ENCODE measurements at places on chromosomes 3 and 15. TPM values are rescaled to one million over a fixed set of nuclear protein-coding genes. Genes with fewer than 3 reads are reported as not detected.

DNA sequence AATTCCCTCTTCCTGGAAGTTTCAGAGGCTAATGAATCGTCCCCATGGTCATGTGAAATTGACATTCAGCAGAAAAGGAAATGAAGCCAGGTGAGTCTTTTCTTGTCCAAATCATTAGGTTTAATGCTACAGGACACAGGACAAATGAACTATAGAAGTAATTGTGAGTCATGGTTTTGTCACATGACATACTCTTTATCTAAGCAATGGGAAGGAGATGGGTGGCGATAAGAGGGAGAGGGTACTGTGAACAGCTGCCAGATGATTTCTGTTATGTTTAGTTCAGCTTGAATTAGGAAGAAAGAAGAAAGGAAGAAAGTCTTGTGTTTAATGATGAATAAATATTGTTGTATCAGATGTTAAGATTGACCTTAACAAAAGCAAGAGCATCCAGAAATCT lies 515.4 kb upstream of the ZNF717 start:
- no peak for DNase-seq

DNA sequence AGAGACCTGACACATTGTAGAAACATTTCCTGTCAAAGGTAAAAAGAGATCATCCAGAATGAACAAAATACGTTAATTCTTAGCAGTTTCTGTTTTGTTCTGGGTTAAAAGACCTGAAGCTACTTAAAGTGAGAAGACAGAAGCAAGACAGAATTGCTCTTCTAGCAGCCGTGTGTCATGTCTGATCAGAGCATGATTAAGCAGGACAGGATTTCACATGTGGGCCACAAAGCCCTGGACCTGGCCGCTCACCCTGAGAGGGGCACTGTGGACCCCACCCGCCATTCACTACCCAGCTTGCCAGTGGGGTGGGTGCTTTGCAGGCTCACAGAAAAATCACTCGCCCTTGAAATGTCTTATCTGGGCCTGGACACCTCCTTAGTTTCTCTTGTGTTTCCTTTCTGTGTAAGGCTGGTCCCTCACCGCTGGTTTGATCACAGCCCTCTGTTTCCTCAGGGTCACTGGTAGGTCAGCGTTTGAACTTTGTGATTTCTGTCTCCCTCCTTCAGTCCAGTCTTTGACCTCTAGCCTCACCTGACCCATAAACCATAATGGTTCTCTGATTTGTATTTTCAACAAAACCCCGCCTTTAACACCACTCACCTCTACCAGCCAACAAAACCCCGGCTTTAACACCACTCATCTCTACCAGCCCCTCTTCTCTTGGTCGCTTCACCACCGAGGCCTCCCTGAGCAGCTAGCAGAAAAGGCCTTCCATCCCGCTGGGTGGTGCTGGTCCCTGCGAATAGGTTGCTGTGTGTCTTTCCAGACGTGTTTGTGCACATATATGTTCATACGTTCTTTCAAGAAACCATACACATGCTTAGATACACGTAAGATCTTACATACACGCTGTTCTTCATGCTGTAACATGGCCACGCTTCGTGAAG lies 185.0 kb downstream of the OR4M2 start:
- no peak for DNase-seq

DNA sequence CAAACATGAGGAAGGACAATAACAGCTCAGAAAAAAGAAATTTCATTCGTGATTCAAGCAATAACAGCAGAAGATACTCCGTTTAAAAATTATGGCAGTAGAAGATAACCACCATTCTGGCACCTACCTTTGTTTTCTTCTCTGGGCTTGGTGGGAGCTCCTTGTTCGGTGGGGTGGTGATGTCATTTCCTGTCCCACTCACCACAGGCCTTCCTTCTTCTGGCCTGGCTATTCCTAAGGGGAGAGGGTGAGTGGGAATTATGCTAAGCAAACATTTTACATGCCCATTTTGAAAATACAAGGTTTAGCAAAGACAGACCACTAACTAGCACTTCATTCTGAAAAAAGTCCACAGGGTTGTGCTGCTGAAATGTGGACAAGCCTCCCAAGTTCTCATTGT lies 74.4 kb downstream of the DHX30 start:
- no peak for DNase-seq

DNA sequence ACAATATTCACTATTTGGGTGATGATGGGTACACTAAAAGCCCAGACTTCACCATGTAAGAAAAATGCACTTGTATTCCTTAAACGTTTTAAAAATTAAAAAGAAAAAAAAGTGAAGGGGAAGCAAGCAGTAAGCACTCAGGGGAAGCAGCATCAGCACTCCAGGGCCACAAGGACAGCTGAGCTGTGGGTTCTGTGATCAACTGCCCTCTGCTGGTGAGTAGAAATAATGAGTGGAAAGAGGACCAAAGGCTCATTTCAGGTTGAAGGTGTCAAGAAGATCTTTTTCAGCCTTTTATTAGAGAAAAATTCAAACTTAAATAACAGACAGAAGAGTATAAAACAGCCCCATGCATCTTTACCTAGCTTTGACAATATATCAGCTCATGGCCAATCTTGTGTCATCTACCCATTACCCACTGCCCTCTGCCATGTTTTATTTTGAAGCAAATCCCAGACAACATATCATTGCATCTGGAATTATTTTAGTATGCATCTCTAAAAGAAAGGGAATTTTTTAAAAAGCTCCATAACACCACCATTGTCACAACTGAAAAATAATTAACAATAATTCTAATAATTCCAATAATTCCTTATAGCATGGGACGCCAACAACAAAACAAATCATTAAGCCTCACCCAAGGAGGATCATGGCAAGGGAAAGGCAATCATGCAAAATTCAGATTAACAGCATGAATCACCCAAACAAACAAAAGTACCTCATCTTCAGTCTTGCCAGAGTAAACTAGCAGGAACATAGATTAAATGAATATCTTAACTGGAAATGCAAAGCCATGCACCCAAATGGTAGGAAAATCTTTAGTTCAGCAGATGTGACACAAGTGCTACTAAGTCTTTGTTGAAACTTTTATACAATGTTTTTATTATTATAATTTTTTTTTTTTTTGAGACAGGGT lies 42.5 kb downstream of the TAMM41 start:
- DNase-seq: peak; percentile 69

DNA sequence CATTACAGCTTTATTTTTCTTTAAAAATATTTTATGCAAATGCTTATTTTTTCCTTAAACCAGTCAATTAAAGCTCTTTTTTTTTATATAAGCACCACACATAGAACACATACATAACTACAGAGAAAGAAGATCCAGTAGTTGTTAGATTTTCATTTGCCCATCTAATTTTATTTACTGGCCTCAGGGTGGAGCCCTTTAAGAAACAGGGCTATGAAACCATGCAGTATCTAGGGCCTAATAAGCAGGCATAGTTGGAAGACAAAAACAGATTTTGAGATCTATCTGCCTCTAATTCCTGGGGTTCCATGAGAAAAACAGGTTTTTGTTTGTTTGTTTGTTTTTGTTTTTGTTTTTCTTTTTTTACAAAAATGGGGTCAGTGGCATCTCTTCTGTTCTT lies 120.6 kb downstream of the BCHE start:
- no peak for DNase-seq

DNA sequence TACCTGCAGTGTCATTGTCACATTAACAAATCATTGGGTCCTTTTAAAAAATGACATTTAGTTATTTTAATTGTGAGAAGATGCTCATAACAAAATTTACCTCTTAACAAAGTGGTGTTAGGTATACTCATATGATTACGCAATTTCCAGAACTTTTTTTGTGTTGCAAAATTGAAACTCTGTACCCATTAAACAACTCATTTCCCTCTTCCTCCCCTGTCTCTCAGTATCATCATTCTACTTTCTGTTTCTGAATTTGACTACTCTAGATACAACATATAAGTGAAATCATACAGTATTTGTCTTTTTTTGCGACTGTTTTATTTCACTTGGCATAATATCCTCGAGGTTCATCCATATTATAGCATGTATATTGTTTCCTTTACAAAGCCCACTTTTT lies 58.7 kb upstream of the CHST2 start:
- no peak for DNase-seq

DNA sequence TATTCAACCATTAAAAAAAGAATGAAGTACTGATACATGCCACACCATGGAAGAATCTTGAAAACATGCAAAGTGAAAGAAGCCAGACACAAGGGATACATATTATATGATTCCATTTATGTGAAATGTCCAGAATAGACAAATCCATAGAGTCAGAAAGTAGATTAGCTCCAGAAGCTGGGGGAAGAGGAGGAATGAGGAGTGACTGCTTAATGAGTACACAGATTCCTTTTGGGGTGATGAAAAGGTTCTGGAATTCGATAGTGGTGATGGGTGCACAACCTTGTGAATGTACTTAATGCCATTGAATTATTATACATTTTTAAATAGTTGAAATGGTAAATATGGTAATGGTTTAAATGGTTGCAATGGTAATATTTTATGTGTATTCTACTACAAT lies 90.6 kb upstream of the SPATA12 start:
- DNase-seq: no peak

DNA sequence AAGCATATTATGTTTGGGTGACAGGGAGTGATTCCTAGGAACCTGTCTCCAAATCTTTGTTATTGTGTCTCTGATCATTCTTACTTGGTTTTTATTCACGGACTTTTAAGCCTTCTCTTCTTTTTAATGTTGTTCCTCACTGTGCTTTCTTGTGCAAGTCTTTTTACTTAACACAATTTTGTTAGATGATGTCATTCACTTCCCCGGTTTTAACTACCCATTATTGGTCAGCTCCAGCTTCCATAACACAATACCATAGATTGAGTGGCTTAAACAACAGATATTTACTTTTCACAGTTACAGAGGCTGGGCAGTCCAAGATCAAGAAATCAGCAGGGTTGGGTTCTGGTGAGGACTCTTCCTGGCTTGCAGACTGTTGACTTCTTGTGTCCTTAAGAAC lies 436.3 kb upstream of the CBLB start:
- DNase-seq: no peak

DNA sequence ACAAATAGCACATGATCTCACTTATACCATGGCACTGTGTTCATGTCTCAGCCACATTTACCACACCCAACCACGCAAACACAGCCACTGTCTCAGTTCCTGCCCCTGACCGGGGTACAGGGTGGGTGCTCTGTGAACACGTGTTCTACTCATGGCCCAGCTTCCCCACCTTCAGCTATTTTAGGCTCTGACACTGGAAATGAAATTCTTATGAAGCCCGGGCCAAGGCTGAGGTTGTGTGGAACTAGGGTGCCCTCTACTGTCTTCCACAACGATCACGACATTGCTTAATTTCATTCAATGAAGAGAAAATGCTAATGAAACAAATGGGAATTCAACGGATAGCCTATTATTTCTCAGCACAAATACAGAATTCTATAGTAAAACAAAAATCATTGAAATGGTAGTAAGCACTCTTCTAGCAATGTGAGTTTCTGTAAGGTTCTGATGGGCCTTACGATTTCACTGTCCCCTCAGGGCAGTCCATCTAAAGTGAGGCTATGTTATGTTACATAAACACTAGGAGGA lies 2.1 kb upstream of the GABRA5 start:
- DNase-seq: peak; percentile 32

GRCh38 chr15:39510001-39510701 lies 70.7 kb upstream of the THBS1 start:
- no peak for DNase-seq

DNA sequence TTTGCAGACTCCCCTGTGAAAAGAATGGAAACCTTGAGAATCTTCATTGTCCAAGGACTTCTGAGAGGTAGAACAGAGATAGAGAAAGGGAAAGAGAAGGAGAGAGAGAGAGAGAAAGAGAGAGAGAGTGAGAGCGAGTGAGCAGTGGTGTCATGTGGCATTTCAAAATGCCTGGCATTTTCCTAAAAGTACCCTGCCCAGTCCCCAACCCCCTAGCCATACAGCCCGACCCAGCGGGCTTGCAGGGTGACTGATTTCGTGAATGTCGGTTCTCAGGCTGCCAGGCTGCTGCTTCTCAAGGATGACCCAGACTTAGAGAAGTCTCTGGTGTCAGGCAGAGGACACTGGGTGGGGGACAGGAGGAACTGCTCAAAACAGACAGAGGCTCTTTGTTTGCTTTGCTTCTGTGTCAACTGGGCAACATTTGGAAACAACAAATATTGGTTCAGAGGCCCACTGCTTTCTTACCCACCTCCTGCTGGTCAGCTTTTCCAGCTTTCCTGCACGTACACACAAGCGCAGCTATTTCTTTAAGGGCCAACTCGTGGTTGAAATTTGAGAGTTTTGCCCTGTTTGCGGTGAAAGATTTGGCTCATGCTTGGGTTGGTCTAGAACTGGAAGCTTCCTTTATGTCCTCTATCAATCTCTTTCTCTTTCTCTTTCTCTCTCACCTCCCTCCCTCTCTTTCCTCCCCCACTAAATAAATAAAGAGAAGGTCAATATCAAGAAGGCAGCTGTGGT lies 3.7 kb upstream of the TF start:
- DNase-seq: no peak

DNA sequence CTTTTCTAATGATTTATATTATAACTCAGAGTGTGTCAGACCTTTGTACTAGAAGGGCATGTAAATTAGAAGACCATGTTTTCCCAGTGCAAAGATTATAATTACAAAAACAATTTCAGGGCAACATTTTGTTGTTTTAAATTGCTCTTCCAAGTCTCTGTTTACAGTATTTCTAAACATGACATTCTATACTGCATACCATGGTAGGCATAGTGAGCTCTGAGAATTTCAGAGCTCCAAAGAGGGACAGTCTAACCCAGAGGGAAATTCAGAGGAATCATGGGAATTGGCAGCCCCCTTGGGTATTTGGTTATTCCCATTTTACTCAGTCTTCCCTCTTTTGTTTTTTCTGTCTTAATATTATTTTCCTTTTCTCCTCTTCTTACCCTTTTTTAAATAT lies 361.5 kb upstream of the SEMA6D start:
- no peak for DNase-seq

DNA sequence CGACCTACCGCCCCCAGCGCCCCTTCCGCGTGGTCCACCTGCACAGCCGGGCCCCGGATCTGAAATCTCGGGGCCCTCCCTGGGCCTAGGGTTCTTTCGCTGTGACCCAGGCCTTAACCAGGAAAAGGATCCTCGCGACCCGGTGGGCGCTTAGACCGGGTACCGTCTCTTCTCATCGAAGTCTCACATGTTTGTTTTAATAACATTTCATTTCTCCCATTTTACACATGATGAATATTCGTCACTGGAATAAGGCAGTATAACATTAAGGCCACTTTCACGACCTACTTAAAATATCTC lies 277 bp upstream of the DALRD3 start:
- no peak for DNase-seq

- no peak for DNase-seq
Observed at GRCh38 chr3:110067527-110067926, 730.2 kb upstream of the DPPA4 start.

DNA sequence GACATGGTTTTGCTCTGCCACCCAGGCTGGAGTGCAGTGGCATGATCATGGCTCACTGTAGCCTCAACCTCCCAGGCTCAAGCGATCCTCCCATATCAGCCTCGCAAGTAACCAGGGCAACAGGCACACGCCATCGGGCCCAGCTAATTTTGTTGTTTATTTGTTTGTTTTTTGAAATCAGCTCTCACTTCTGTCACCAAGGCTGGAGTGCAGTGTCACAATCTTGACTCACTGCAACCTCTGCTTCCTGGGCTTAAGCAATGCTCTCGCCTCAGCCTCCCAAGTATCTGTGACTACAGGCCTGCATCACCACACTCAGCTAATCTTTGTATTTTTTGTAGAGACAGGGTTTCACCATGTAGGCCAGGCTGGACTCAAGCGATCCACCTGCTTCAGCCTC lies 26.3 kb upstream of the PLCH1 start:
- no peak for DNase-seq

The PSMD2 gene
- 182 TPM for total RNA-seq

The ROPN1B gene
- not detected for total RNA-seq

The CSPG4 gene
- not detected for total RNA-seq

The NLGN1 gene
- total RNA-seq: not detected

The EPB42 gene
- not detected for total RNA-seq

The KLHL6 gene
- total RNA-seq: 169 TPM
